ENCODE measurements at places on chromosomes 4 and X. TPM values are rescaled to one million over a fixed set of nuclear protein-coding genes. Genes with fewer than 3 reads are reported as not detected.

- H3K36me3 ChIP-seq = no peaks in the 10 kb centered on the region
- H3K27me3 ChIP-seq = no peaks in the 10 kb centered on the region
- no peaks in the 10 kb centered on the region for H3K4me1 ChIP-seq
- H3K4me3 ChIP-seq = no peak overlapping the region
Observed at GRCh38 chrX:106401965-106402559, 209.7 kb upstream of the RADX start.

DNA sequence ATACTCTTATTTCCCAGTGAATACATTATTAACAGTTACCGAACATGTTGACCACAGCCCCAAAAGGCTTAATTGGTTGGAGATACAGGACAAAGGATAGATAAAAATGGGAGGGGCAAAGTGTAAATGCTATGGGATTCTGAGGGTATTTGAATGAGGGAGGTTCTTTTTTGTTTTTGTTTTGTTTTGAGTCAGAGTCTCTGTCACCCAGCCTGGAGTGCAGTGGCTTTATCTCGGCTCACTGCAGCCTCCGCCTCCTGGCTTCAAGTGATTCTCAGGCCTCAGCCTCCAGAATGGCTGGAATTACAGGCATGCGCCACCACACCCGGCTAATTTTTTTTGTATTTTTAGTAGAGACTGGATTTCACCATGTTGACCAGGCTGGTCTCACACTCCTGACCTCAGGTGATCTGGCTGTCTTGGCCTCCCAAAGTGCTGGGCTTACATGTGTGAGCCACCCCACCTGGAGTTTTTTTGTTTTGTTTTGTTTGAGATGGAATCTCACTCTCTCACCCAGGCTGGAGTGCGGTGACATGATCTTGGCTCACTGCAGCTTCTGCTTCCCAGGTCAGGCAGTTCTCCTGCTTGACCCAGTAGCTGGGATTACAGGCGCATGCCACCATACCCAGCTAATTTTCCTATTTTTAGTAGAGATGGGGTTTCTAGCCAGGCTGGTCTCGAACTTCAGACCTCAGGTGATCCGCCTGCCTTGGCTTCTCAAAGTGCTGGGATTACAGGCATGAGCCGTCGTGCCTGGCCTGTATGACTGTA, 9.0 kb downstream of the UBE2K start:
- no peak for DNase-seq
- H3K36me3 ChIP-seq = no peaks in the 10 kb centered on the region
- H3K27ac ChIP-seq = peak overlapping the region; percentile 63
- H3K4me1 ChIP-seq = peaks cover 16% of the 10 kb centered on the region
- H3K4me3 ChIP-seq = no peak overlapping the region

DNA sequence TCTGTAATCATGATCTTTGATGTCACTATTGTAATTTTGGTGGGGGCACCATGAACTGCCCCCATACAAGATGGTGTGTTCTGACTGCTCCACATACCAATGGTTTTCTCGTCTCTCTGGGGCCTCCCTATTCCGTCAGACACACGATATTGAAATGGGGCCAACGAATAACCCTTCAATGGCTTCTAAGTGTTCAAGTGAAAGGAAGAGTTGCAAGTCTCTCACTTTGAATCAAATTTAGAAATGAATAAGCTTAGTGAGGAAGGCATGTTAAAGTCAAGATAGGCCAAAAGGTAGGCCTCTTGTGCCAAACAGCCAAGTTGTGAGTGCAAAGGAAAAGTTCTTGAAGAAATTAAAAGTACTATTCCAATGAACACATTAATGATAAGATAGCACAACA, 205.4 kb downstream of the SPRY1 start:
- H3K27ac ChIP-seq = no peak overlapping the region
- H3K27me3 ChIP-seq = no peaks in the 10 kb centered on the region
- no peak overlapping the region for H3K4me3 ChIP-seq
- no peaks in the 10 kb centered on the region for H3K36me3 ChIP-seq
- peaks cover 29% of the 10 kb centered on the region for H3K4me1 ChIP-seq
- no peak for DNase-seq

GRCh38 chr4:95027905-95028618, 270.3 kb downstream of the BMPR1B start:
- no peaks in the 10 kb centered on the region for H3K4me1 ChIP-seq
- no peak overlapping the region for H3K27ac ChIP-seq
- no peak overlapping the region for H3K4me3 ChIP-seq
- DNase-seq = no peak
- no peaks in the 10 kb centered on the region for H3K36me3 ChIP-seq

- peak; percentile 89 for DNase-seq
- no peaks in the 10 kb centered on the region for H3K27me3 ChIP-seq
- H3K4me1 ChIP-seq = peaks cover 31% of the 10 kb centered on the region
- peak overlapping the region; percentile 49 for H3K4me3 ChIP-seq
- peak overlapping the region; percentile 78 for H3K27ac ChIP-seq
Observed at GRCh38 chrX:53280331-53281320, 758 bp downstream of the IQSEC2 start.

- H3K4me3 ChIP-seq = peak overlapping the region; percentile 46
- no peak for DNase-seq
- H3K4me1 ChIP-seq = peaks cover 4% of the 10 kb centered on the region
- H3K27me3 ChIP-seq = no peaks in the 10 kb centered on the region
- no peaks in the 10 kb centered on the region for H3K36me3 ChIP-seq
Observed at GRCh38 chrX:140090800-140091124, 125.4 kb upstream of the CXorf66 start.

GRCh38 chrX:125507119-125507518, 187.4 kb downstream of the TEX13C start:
- no peaks in the 10 kb centered on the region for H3K36me3 ChIP-seq
- no peaks in the 10 kb centered on the region for H3K4me1 ChIP-seq
- no peak for DNase-seq
- no peak overlapping the region for H3K27ac ChIP-seq

- no peak overlapping the region for H3K4me3 ChIP-seq
- no peaks in the 10 kb centered on the region for H3K4me1 ChIP-seq
- DNase-seq = no peak
- no peaks in the 10 kb centered on the region for H3K36me3 ChIP-seq
Observed at GRCh38 chrX:132712350-132712749, 223.5 kb upstream of the MBNL3 start.

GRCh38 chr4:10095296-10095991, 21.2 kb downstream of the WDR1 start:
- H3K27ac ChIP-seq = peak overlapping the region; percentile 90
- H3K36me3 ChIP-seq = peaks cover 86% of the 10 kb centered on the region
- no peaks in the 10 kb centered on the region for H3K27me3 ChIP-seq
- no peaks in the 10 kb centered on the region for H3K4me1 ChIP-seq

Gene CNOT6L
- total RNA-seq = 19.4 TPM

Gene POU4F2
- not detected for total RNA-seq

Gene FGFBP1
- total RNA-seq = 1.4 TPM
